Activated T-cell treated with anti-CD3 and anti-CD28 coated beads for 4 hours (primary cell): ENCODE measurements at places on chromosomes 5 and 9.

- DNase-seq, result no peak
Measured at GRCh38 chr5:43729846-43730478, 127.0 kb downstream of the NNT start.

- no peak for DNase-seq
Measured at GRCh38 chr9:128232528-128233428, 29.6 kb downstream of the DNM1 start.

GRCh38 chr5:141926434-141926833 is 2.8 kb downstream of the DELE1 start:
- DNase-seq, result no peak

DNA sequence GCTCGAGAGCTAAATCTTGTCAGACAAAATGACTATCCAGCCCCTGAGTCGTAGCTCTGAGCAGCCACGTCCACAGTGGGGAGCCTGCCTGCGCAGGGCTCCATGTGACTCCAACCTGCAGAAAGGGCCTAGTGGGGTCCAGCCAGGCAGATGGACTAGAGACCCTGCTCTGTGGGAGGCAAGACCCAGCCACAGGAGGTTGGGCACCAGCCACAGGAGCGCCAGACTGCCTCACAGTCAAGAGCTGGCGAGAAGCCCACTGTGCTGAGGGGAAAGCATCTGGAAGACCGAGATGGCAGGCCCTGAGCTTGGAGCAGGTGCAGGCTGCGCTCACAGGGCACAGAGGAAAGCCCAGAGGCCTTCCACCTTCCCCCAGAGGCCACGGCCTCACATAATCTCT is 61.4 kb downstream of the C5orf15 start:
- DNase-seq, result no peak

DNA sequence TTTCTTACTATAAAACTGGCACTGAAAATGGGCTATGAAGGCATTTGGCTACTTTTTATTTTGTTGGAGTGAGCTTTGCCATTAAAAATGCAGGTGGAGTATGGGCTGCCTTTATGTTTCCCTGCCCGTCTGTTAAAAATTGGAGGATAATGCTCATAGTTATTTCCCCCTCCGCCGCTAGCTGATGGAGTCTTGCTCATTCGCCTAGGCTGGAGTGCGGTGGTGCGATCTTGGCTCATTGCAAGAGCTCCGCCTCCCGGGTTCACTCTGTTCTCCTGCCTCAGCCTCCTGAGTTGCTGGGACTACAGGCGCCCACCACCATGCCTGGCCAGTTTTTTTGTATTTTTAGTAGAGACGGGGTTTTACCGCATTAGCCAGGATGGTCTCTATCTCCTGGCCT is 8.6 kb downstream of the G3BP1 start:
- DNase-seq, result no peak

DNA sequence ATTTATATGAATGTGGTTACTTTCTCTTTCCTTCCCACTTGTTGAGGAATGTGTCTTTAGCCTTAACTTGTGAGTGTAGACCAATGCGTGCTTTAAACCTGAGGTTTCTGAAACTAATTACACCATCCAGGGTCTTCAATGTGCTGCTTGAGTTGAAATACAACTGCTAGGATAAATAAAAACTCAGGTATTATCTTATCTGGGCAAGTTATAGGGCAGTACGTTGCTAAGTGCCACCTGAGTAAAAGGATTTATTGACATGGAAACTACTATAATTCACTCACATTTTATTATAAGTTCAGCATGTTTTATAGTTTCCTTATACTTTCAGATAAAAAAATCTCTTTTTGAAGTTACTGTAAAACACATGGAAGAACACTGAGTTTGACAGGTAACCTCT is 1136.8 kb upstream of the NUDT12 start:
- no peak for DNase-seq

GRCh38 chr9:19117039-19117716 is 10.1 kb downstream of the PLIN2 start:
- DNase-seq, result no peak

DNA sequence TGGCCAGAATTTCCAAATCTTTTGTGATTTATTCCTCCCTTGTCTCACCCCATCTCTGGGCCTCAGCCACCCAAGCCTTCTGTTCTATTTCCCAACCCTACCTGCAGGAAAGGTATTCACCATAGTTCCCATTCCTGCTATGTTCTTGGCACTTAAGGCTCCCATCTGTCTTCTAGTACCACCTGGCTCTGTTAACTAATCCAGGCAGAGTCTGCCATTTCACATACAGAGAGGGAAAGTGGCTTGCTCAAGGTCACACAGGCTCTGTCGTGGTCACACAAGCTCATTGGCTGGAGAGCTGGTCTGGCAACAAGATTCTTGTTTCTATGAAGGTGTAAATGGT is 35.2 kb downstream of the COL27A1 start:
- DNase-seq, result no peak

GRCh38 chr5:109713453-109713852 is 23.7 kb downstream of the MAN2A1 start:
- DNase-seq, result no peak

DNA sequence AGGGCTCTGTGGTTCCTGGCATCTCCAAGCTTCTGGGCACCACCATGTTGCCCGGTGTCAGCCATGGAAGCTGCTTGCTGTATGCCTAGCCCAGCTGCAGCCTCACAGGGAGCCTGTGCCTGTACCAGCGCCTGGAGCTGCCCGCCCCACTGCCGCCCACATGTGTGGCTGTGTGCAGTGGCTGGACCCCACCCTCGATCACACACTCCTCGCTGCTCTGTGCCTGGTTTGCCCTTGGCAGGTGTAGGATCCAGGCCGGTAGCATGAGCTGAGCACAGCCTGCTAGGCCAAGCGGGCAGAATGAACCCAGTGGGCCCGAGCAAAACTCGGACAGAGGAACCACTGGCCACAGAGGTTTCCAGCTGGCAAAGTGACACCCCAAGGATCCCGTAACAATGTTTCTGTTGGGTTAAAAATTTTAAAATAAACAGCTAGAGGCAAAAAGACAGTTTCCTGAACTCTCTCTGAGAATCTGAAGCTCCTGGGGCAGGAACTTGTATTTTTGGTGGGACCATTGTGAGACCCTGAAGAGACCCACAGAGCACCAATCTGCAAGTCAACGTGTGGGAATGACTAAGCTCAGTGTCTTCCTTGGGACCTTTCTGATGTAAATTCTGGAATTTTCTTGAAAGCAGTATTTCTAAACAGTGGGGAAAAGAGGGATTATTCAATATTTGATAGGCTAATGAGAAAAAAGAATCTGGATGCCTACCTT is 73.1 kb upstream of the CCDC112 start:
- DNase-seq, result no peak

DNA sequence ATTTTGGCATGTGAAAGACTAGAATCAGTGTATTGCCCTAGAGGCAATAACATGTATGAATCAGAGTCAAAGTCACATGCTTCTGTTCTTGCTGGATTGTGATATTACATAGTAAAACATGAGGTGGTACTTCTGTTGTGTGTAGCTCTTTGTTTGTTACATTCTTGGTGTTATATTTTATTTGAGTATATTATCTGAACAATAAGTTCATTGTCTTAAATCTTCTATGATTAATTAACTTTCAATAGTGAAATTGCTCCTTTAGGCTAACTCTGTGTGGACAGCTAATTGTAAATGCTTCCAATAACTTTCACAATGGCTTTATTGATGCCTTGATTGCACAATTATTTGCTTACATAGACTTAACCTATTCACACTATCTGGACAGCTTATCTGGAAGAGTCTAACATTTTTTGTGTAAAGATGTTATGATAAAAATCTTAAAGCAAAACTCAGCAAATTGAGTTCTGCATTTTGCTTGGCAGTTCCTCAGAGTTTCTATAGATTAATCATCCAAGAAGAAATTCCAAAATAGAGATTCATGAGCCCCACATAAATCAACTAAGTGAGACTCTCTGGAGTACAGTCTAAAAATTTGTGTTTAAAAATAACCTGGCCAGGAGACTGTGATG is 239.6 kb upstream of the TUSC1 start:
- no peak for DNase-seq

- no peak for DNase-seq
Measured at GRCh38 chr9:94085062-94085639, 887 bp downstream of the PTPDC1 start.

DNA sequence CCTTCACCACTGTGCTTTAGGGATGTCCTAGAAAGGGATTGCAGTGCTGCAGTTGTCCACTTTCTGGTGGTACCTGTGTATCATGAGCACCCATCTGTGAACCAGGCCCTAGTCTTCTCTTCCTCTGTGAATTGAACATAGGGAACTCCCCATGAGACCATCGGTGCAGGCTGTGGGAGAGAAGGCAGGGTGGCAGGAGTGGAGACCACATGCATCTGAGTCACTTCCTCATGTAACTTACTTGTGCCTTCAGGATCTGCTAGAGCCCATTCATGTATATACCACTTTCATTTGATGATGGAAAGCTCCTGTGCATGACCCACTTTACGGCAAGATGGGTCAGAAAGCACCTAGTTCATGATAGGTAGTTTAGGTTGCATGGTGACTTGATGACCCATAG is 478.1 kb upstream of the CDH9 start:
- no peak for DNase-seq

DNA sequence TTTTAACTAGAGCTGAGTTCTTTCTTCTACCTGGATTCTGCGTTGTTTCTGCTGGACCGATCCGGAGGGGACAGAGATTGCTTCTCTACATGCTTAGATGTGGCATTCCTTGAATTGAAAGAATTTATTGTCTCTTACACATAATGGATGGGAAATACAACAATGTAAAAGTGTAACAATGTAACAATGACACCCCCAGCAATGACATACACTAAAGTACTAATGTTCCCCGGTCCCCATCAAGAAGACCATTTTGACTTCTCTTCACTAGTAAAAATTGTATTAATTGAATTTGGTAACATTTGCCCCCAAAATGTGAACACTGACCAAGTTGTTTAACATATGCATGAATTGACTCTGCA is 760.2 kb downstream of the TAF11L14 start:
- DNase-seq, result no peak

DNA sequence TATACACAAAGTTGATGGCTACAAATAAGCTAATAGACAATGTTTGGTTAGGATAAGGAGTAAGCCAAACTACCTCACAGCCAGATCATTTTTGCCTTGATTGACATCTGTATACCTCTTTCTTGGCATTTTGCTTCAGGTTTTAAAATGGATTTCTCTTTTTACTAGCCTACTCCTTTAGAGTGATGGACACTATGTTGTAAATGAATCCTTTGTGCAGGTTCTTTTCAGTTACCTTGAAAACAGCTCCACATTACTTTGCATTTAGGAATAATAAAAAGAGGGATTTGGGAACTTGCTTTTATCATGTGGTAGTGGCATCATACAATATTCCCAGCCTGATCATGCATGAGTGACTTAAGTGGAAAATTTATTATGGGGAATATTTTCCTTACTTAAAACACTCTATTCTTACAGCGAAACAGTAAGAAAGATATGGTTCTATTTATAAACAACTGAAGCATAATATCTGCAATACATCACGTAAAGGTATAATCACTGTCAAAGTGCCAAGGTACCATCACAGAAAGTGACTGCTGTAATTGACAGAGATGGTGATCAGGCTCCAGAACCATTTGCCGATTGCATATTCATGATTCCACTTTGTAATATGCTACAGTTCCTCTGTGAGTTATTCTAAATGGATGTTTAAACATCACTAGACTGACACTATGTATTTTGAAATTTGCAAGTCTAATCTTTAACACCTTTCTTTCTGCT is 327.0 kb downstream of the DMRTA1 start:
- DNase-seq, result no peak

- DNase-seq, result no peak
Measured at GRCh38 chr9:14179449-14179848, 134.5 kb downstream of the NFIB start.

GRCh38 chr5:179817470-179817840 is 3.2 kb upstream of the SQSTM1 start:
- no peak for DNase-seq

GRCh38 chr9:95101326-95101725 is 216.2 kb downstream of the FANCC start:
- no peak for DNase-seq

DNA sequence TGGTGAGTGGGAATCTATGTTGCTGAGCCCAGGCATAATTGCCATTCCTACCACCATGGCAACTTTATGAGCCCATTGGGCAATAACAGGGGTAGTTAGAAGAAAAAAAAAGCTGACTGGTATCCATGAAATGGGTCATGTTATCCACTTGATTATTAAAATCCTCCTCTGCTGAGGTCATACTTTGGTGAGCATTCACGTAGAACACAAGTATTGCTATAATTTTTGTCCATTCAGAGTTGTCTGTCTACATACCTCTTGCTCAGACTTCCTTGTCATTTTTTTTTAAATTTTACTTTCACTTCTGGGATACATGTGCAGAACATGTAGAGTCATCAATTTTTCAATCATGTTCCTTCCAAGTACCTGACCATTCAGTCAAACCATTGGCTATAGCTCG is 780.8 kb upstream of the ARRDC3 start:
- no peak for DNase-seq

GRCh38 chr9:126677188-126678084 is 63.7 kb downstream of the LMX1B start:
- DNase-seq, result no peak

DNA sequence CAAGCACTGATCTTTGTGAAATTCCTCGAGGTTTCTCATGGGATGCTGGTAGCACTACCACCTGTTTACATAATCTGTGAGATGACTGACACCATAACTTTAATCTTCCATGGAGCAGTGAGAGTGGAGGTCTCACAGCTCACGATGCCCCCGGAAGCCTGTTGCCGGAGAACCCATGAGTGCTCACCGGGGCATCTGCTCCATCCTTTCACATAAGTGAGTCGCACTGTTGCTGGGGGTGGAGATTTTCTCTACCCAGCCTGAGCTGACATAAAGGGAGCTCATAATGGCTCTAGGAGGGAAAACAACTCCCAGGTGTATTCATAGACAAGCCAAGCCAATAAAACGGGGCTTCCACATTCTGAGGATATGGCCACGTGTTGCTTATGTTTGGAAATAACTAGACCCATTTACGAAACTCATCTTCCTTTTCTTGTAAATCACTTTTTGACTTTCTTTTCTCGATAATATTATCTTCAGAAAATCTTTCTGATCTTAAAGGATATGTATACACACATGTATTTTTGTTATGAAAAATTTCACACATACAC is 11.2 kb upstream of the GFPT2 start:
- no peak for DNase-seq

DNA sequence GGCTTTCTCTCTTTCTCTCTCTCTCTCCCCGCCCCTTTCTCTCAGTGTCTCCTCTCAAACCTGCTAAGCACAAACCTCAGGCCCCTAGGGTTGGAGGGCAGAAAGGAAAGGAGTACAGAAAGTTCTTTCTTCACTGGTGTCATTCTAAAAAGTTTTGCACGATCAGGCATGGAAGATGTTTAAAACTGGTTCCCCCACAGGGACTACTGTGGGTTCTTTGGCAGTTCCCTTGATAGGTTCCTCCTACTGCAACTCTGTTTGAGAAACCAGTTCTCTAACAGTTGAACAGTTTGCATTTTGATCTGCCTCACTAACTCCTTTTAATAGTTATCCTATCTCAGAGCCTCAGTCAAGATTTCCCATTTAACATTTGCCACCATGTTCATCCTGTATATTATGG is 82.9 kb downstream of the CDO1 start:
- DNase-seq, result no peak

- no peak for DNase-seq
Measured at GRCh38 chr5:116887104-116887503, 312.5 kb upstream of the SEMA6A start.

- DNase-seq, result no peak
Measured at GRCh38 chr5:158287643-158288271, 428.8 kb upstream of the CLINT1 start.

GRCh38 chr5:88926774-88927173 is 43.8 kb upstream of the MEF2C start:
- no peak for DNase-seq

- DNase-seq, result no peak
Measured at GRCh38 chr5:134464988-134465815, 53.5 kb upstream of the CDKN2AIPNL start.

- no peak for DNase-seq
Measured at GRCh38 chr5:90233476-90233875, 176.1 kb downstream of the CETN3 start.
